ENCODE measurements at places on chromosomes 11 and 22.
A peak's percentile ranks its signal among the peaks of the same experiment; 100 is the strongest.

GRCh38 chr11:82404981-82405380, 328.7 kb downstream of the FAM181B start:
- DNase-seq: no peak

GRCh38 chr11:123472236-123472935, 42.3 kb downstream of the GRAMD1B start:
- DNase-seq: no peak

GRCh38 chr22:47376901-47377505, 614.6 kb downstream of the TBC1D22A start:
- no peak for DNase-seq

DNA sequence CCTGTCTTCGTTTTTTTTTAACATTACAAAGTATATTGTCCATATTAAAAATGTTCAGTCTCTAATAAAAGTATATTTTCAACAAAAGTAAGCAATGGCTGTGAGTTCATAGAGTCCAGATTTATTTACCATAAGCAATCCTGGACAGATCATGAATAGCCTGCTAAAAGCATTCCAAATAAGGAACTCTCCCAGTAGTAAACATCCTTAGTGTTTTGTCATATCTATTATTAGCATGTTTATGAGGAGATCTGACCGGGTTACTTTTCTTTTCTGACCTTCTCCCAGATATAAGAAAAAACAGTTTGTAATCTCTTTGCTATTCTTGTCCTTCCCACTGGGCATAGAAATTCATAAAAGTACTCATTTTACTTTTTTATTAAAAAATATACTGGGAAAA, 403.9 kb upstream of the ANO3 start:
- DNase-seq: no peak

- DNase-seq: no peak
These were observed 118.7 kb downstream of the C11orf58 start for GRCh38 chr11:16857186-16857585.

- no peak for DNase-seq
These were observed 35.3 kb downstream of the IGHMBP2 start for GRCh38 chr11:68938816-68939582.

- no peak for DNase-seq
These were observed 275.8 kb downstream of the MIAT start for GRCh38 chr22:26933105-26933590.

GRCh38 chr11:95445746-95446333, 214.8 kb upstream of the SESN3 start:
- DNase-seq: no peak

DNA sequence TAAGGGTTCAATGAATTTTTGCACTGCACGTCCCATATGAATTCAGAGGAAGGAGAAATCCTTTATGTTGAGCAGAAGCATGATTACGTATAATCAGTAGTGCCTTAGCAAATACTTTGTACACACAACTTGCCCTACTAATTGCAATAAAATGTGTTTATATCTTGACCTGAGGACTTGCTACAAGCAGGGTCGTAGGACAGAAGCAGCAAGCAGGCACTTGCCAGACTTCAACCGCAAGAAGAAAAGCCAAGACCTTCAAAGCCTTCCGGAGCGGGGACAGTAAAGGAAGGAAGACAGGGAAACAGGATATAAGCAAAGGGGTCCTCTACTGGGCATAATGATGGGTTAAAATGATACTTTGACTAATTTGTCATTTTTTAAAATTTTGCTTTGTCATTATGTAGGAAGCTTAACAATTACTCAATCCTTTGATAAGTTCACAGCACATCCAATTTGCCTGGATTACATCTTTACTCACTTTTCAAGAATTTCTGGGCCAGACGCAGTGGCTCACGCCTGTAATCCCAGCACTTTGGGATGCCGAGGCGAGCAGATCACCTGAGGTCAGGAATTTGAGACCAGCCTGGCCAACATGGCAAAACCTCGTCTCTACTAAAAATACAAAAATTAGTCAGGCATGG, 23.2 kb upstream of the UBASH3B start:
- no peak for DNase-seq

- DNase-seq: no peak
These were observed 695 bp downstream of the PEX26 start for GRCh38 chr22:18078329-18079041.

DNA sequence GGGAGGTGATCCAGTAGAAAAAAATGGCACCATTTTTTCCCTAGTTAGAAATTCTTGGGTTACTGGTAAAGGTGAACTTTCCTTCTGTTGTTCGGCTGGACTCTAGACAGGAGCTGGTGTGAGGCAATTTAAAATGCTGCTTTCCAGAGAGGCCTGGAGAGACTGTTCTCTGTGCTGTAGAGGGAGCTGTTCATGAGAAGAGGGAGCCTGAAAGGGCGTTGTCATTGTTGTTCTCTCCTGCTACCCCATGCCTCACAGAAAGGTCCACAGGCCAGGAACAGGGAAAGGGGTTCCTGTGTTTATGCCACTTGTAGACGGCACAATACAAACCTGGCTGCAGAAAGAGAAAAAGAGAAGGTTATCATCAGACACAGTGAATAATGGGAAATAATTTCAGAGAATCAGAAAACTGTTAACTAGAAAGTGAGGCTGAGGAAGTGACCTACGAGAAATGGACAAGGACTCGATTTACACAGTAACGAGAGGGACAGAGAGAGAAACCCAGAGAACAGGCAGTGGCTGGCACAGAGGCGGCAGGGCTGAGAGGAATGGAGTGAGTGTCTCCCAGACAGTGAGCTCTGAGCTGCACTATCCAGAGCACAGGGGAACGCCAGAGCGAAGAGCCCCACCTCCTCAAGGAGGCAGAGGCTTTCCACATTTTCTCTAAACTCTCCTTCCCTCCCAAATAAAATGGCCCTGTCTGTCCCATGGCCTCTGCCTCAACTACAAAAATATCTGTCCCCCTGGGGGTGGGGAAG, 109.2 kb downstream of the RRM1 start:
- no peak for DNase-seq

- no peak for DNase-seq
These were observed 15.5 kb downstream of the ARVCF start for GRCh38 chr22:20001082-20001638.

DNA sequence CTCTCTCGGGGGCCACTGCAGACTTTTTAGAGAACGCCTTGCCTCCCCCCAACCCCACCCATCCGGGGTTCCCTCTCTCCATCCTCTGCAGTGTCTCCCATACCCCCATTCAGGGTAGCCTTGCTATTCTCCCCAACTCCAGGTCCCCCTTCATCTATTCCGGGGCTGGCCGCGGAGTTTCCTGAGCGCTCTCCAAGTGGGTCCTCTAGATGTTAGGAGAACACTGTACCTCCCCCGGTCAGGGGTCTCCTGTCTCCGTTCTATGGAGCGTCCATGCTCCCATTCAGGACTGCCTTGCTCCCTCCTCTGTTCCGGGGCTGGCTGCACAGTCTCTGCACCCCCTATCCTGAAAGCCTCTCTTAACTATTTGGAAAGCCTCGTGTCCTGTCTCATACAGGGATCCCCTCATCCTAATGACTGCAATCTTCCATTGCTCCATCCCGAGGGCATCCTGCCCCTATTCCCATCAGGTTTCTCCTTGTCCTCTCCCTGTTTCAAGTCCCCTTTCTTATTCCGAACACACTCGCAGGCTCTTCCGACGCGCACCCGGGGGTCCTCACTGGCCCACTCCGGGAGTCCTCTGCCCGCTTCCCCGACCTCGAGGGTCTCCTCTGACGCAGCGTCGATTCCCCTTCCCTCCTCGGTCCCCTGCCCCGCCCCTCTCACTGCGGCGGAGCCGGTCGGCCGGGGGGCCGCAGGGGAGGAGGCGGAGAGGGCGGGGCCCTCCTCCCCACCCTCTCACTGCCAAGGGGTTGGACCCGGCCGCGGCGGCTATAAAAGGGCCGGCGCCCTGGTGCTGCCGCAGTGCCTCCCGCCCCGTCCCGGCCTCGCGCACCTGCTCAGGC, at the start of gene NEFH:
Gene NEFH (plus strand): TSS at position 802 of the 845 bp plus-strand sequence. CDS start 45 bp downstream, outside the sequence.
- DNase-seq: no peak

GRCh38 chr22:44316393-44317122, 3.8 kb upstream of the SHISAL1 start:
- no peak for DNase-seq

DNA sequence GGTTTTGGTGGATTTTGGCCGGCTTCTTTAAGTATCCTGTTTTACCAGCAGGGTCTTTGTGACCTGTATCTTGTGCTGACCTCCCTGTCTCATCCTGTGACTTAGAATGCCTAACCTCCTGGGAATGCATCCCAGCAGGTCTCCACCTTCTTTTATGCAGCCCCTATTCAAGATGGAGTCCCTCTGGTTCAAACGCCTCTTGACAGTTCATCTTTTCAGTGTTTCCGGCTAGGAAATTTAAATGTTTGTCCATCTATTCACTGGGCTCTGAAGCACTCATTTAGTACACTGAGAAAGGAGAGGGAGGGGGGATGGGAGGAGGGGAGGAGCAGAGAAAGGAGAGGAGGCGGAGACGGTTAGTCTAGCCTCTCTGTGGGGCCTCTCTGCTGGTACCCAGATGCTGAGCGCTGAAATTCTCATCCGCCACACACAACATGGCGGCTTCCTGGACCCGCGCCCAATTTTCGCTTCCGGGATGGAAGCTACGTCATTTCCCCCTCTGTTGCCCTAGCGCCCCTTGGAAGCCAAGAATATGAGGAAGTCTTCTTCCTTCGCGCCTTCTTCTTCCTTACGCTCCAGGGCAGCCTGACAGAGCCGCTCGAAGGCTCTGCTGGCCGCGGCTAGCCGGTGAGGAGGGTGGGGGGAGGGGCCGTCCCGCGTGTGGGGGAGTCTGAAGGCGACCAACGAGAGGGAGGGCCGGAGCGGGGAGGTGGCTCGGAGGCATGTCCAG, 69.0 kb upstream of the SYT13 start:
- DNase-seq: peak; percentile 71

- DNase-seq: no peak
These were observed 365.0 kb upstream of the CHORDC1 start for GRCh38 chr11:90587896-90588295.

- DNase-seq: no peak
These were observed 682 bp downstream of the ATM start for GRCh38 chr11:108223348-108224149.

DNA sequence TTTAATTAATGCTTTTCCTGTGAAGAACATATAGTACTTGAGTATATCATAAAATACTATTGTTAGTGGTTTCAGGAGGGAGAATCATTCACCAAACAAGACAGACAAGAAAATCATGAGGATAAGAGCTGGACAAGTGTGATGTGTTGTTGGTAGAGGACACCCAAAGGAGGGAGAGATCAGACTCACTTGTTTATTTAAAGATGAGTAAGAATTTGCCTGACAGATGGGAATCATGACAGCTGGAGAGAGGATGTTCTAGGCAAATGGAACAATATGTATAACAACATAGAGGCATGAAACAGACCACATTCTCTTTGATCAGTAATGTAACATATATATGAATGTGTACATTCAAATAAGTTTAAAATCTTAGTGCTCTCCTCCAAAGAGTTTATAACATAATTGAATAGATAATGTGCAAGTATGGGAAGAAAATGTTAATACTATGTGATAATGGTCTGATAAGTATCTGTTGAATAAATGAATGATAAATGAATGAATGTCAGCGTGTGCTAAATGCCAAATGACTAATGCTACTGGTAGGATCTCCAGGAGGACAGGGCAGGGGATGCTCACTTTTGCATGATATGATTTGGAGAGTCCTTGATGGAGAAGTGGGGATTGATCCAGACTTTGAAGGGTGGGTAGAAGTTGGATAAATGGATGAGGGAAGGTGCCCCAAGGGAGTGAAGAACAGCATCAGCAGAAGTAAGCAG, 228.9 kb upstream of the SORL1-AS1 start:
- no peak for DNase-seq

GRCh38 chr11:17786824-17787525, 52.4 kb downstream of the KCNC1 start:
- no peak for DNase-seq

DNA sequence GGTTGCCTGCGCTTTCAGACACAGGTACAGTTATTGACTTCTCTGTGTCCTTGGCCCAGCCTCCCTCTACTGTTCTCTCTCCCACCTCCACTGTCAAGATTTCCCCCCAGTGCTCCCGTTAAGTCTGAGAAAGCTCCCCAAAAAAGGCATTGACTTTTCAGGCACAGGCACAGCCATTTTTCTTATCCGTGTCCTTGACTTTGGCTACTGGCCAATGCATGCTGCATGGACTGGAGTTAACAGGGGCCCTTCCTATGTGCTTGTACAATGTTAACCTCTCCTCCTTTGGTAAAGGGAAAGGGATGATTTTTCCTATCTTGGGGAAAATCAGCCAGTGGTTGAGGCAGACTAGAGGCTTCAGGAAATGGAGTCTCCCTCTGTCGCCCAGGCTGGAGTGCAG, 4.3 kb downstream of the APOL5 start:
- DNase-seq: no peak

DNA sequence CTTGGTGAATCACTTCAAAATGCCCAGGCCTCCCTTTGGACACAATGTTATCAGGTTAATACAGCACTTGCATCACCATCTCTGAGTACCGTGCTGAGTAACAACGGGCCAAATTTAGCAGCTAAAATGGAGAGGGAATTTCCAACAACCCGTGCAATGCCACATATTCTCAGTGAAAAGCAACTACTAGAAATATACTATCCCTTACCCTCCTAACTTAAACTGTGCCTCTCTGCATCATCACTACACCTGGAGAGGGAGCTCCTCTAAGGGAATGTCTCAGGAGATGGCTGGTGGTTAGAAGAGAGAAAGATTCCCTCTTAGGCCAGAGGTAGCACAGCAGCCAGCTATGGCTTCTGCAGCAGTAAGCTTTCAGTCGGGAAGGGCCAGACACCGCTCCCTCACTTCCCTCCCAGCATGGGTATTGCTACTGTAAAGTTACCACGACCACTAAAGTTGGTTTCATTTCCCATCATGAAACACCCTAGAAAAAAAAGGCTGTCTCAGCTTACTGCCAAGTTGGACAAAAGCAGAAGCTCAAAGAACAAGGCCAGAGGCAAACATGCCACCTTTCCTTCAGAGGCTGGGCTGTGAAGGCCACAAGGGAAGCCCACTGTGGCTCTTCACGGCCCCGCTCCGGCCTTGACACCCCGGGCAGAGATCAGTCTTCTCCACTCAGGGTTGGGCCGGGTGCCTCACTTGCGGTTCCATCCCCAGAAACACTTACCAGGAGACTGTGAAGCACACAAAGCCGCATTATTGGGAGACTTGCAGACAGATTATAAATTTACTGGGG, 3.9 kb downstream of the MAML2 start:
- peak; percentile 13 for DNase-seq

DNA sequence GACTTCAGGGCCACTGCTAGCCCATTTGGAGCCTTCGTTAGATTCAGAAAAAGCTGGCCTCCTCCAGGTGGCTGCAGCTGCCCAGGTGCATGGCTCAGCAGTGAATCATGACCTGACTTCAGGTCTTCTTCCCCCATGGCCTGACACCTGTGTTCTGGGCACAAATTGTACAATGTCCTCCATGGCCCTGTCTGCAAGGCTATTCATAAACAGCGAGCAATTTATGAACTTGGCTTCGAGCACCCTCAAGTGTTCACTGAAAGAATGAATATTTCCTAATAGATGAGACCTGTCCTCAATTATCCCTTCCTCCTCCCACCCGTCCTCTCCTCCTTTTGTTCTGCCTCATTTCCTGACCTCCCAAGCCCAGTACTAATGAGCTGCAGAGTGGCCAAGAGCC, 12.2 kb upstream of the VPS37C start:
- no peak for DNase-seq

GRCh38 chr11:75261902-75262361, 21.4 kb downstream of the TPBGL start:
- no peak for DNase-seq

All from stimulated activated CD8-positive, alpha-beta memory T cell treated with anti-CD3 and anti-CD28 coated beads, Interleukin-15, amount 100 ng/mL, for 4 hours (primary cell).